T follicular helper cell (primary cell): ENCODE measurements at places on chromosomes 11 and 22.

DNA sequence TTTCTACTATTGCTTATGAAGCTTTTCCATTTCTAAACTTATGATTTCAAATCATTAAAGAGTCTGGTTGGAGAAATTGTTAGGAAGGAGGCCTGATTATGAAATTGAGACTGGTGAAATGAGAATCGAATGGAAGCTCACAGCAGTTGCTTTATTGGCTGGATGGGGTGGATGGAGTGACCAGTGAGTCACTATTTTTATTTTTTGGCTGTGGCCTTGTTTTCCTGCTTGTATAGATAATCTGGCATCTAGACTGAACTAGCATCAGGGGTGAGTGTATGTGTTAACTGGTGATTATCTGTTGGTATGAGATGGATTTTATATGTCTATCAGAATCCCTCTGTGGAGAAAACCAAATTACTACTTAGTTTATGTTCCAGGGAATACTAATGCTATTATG lies 36.2 kb downstream of the UVRAG start:
- DNase-seq = no peak

GRCh38 chr11:46984987-46985386 lies 48.4 kb downstream of the CSTPP1 start:
- no peak for DNase-seq

DNA sequence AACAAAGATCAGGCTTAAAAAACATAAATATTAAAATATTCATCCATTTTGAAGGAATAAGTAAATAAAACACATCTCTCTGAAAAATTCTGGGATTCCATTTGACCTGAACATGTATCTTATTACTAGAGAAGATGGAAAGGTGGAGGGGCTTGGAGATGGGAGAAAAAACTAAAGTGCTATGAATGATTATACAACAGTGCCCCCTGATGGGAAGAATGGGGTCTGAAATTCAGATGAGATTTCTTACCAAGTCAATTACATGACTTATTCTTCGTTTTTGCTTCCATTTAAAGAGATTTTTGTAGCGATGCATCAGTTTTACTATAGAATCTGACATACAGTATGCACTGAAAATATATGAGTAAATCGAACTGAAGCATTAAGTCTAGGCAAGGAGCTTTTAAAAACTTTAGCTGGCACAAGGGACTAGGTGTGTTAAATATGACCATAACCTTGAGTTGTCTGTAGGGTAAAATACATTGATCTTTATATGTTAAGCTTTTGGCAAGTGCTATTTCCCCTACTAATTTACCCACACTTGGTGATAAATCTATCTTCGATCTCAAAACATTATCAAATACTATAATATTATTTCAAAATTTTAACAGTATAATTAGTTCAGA lies 718.8 kb downstream of the CNTN5 start:
- no peak for DNase-seq

DNA sequence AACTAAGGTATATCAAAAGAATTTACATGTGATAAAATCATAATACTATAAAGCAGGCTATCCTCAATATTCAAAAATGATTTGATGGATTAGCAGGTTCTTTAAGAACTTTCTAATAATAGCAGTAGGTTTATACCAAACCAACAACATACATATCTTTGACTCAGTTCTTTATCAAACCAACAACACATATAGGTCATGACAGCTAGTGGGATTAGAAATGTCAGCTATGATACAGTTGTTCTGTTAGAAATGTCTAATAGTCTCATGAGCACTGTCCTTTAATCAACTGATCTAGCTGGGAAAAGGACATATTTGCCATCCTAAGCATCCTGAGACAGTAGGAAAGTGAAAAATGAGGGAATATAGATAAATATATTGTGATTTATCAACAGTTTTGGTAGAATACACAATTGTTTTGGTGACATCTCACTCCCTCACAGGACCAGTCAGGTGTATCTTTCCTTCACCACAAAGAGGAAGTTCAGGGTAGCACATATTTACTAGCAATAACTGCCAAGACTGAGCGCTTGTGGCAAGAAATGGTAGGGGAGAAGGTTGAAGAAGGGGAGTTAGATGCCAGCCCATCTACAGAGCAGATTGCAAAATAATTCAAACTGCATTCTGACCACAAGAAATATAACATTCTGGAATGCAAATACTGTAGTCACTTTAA lies 90.8 kb upstream of the APOA1 start:
- DNase-seq = no peak

GRCh38 chr11:134365011-134365925 lies 33.5 kb downstream of the GLB1L2 start:
- no peak for DNase-seq
